NCI-H460 (cell line): ENCODE measurements at places on chromosomes 4 and X.

GRCh38 chr4:56748271-56748670 lies 67.2 kb upstream of the HOPX start:
- no peak for DNase-seq

- DNase-seq: no peak
These were observed 75.3 kb downstream of the METTL14 start for GRCh38 chr4:118760493-118760892.

GRCh38 chrX:80576806-80577533 lies 156.7 kb downstream of the TENT5D start:
- no peak for DNase-seq

- DNase-seq: no peak
These were observed 450.7 kb downstream of the UBE2NL start for GRCh38 chrX:144334577-144334976.

- DNase-seq: no peak
These were observed 548 bp downstream of the TMEM164 start for GRCh38 chrX:110003167-110004156.

- no peak for DNase-seq
These were observed at the start of gene CLDN24 for GRCh38 chr4:183322326-183322725. TSS of gene CLDN24 (minus strand) at chr4:183322426. CDS start at chr4:183322426, 0 bp downstream.

DNA sequence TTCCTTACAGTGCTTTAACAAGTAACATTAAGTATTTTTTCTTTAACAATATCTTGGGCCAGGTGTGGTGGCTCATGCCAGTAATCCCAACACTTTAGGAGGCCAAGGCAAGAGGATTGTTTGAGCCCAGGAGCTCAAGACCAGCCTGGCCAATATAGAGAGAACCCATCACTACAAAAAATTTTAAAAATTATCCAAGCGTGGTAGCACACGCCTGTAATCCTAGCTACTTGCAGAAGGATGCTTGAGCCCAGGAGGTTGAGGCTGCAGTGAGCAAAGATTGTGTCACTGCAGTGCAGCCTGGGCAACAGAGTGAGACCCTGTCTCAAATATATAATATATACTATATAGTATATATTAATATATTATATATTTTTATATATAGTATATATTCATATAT lies 162.2 kb downstream of the ZNF674 start:
- no peak for DNase-seq

- DNase-seq: no peak
These were observed 276.0 kb downstream of the FBXW7 start for GRCh38 chr4:152259866-152260265.

DNA sequence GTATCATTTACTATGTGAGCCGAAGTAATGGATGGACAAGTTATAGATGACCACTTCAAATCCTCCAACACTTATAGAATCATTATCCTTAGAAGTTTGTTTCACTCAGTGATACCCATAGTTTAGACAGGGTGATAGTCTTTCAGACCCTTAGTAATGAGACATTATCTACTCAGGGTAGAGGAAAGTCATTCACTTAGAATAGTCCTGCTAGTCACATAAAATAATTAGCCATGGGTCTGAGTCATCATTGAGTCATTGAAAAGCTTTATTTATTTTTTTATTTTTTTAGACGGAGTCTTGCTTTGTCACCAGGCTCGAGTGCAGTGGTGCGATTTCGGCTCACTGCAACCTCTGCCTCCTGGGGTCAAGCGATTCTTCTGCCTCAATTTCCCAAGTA lies 321.7 kb upstream of the FSTL5 start:
- DNase-seq: no peak

GRCh38 chr4:2305766-2306501 lies 44.0 kb upstream of the MXD4 start:
- DNase-seq: no peak

GRCh38 chr4:139589336-139590018 lies 33.5 kb upstream of the SETD7 start:
- DNase-seq: no peak

- DNase-seq: no peak
These were observed 14.0 kb upstream of the GPKOW start for GRCh38 chrX:49137492-49137891.

DNA sequence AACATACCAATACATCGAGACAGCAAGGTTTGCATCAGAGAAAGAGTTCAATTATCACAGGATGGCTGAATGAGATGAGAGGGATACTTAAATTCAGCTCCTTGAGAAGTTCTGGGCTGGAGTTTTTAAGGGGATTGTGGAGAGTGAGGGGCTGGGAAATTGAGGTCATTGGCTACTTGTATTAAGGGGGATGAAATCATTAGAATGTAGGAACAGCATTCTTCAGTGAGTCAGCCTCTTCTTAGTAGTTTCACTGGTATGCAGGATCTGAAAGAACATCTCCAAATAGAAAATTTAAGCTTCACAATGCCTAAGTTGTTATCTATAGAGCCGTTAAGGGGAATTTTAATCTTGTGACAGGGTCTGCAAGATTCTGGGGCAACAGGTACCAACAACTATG lies 211.6 kb upstream of the TAPT1 start:
- no peak for DNase-seq

DNA sequence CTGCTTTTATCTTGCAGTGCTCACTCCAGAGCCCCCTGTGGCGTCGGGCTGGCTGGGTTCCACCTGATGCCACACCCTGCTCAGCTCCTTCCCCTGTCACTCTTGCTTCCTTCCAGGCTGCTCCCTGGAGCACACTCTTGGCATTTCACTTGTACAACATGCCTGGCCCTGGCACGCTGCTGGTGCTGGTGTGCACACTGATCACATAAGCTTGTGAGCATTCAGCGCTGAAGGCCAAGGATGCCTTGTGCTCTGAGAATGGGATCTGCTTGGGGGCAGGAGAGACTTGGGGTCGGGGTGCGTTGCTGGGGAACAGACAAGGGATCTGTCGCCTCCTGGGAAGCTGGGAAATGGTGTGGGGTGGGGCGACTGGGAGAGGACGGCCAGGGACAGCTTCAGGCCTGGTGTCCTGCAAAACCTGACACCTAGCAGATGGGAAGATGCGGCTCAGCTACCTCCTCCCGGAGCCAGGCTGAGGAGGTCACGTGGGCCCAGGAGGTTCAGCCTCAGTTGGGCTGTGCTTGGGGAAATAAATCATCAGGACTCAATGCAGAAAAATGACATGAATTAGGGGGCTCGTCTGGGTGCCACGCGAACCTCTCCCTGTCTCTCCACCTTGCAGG lies 108.5 kb downstream of the PHKA2 start:
- DNase-seq: no peak

DNA sequence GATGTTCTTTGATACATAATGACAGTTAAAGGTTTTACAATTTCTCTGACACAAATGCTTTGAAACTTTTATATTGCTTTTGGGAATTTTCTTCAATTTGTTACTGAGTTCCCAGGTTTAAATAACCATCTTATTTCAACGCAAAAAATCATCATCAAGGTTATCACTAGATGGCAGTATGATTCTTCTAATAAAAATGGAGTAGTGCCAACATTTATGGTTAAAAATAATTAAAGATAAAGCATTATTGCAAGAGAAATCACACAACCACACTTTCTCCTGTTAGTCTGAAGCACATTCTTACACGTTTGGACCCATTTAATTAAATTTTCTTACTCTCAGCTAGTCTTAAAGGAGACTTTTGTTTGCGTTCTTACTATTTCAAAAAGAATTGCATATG lies 611.3 kb upstream of the CPXCR1 start:
- DNase-seq: peak; percentile 19
